Ovary (tissue), 10 donors: ENCODE measurements at places on chromosomes 1 and 21. TPM values are rescaled to one million over a fixed set of nuclear protein-coding genes. Genes with fewer than 3 reads are reported as not detected.

- H3K27ac ChIP-seq: no peak overlapping the region
- no peak for DNase-seq
- no peak overlapping the region for H3K4me3 ChIP-seq
- no peaks in the 10 kb centered on the region for H3K4me1 ChIP-seq
- H3K36me3 ChIP-seq: no peaks in the 10 kb centered on the region
Observed at GRCh38 chr1:35243691-35244090, 24.8 kb upstream of the ZMYM4 start.

DNA sequence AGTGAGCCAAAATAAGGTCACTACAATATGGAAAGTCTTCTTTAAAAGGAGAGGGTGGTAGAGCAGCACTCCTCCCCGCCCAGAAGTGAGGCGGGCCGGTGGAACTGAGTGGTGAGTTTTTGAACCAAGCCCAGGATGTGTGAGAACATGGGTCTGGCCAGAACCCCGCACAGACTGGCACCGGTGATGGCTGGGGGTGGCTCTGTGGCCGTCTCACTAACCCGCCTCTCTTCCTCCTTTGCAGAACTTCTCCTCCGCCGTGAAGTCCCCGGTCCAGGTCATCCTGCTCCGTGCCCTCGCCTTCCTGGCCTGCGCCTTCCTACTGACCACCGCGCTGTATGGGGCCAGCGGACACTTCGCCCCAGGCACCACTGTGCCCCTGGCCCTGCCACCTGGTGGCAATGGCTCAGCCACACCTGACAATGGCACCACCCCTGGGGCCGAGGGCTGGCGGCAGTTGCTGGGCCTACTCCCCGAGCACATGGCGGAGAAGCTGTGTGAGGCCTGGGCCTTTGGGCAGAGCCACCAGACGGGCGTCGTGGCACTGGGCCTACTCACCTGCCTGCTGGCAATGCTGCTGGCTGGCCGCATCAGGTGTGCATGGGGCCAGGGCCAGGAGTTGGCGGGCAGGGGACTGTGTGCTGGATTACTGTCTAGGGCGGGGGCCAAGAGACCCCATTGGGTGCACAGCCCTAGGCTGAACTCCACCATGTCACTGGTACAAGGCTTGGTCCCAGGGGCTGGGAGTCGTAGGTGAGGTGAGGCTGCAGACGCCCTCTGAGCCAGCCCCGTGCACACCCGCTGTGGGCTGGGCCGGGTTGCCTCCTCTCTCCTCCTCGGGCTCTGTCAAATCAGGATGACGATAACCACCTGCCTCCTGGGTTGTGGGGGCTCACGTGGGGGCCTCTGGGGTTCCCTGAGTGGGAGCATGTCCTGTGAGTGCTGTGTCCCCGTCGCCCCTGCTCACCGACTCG lies 12.4 kb downstream of the TMEM201 start:
- no peak overlapping the region for H3K4me3 ChIP-seq
- no peaks in the 10 kb centered on the region for H3K4me1 ChIP-seq
- no peaks in the 10 kb centered on the region for H3K27me3 ChIP-seq
- DNase-seq: no peak

DNA sequence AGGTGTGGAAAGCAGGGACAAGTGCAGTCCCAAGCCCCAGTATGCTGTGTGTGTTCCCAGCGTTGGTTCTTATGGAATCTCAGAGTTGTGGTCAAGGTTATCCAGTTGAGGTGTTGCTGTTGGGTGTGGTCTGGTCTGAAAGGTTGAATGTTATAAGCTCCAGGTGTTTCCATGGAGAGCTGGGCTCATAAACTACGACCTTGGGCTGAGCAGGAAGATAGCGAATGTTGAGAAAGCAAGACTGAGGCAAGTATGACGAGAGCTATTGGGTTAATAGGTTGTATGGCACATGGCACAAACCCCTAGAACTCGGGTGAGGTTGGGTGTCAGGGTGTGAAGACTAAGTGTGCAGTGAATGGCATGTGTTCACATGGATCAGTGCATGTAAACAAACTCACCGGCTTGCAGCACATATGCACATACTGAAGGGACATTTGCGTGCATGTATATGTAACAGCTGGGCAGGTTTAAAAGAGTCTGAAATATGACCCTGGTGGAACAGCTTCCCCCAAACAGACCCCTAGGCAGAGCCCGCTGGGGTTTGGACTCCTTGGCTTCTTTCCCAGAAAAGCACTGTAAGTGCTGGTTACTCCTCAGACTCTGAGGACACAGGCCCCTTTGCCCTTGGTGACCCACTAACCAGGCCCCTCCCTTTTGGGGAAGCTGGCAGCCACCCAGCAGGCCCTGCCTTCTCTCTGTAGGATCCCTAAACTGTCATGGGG lies 117.5 kb downstream of the NAV1 start:
- peaks cover 2% of the 10 kb centered on the region for H3K4me1 ChIP-seq
- H3K4me3 ChIP-seq: no peak overlapping the region
- no peaks in the 10 kb centered on the region for H3K36me3 ChIP-seq
- no peak for DNase-seq

Gene ASCL5
- total RNA-seq: not detected

Gene AADACL3
- total RNA-seq: not detected

Gene CYP4A11
- 4.0 TPM for total RNA-seq
